ENCODE measurements at places on chromosomes 3 and 15.
A peak's percentile ranks its signal among the peaks of the same experiment; 100 is the strongest.

DNA sequence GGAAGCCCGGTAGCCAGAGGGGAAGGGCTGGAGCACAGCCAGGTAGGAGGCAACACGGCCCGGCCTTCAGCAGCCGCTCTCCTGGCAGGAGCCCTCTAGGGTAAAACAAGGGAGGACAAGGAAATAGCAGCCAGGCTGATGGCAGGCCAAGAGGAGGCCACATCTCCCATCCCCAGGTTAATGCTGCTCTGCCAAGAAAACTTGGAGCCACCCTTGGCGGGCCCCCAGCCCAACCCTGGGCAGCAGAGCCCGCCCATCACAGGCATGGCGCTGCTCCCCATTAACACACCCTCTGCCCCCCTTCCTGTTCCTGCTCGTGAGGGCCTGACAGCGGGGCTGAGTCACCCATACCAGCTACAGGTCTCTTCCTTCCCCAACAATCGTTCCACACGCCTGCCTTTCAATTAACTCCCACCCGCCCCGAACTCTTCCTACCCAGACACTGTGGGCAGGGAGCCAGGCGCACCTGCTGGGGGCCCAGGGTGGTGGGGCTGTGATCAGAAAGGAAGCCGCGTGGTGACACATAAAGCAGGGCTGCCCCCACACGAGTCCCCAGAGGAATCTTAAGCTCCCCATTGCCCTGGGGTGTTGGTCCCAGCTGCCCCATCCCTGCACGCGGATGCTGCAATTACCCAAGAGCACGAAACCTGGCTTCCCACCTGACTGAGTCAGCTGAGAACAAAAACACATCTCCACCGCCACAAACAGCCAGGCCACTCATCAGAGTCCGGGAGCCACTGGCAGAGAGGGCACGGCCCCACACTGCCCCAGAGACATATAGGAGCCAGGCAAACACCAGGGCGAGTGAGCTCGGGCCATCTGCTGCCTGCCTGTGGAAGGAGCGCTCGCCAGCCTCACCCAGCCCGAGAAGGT, at the start of gene C15orf62:
Gene C15orf62, plus strand, starts transcription at position 707 of the 873 bp plus-strand sequence. CDS start 516 bp downstream, outside the sequence.
- peaks cover 45% of the 10 kb centered on the region for H3K4me1 ChIP-seq
- peak within 1 kb of the TSS; percentile 57 for H3K4me3 ChIP-seq
- peak within 1 kb of the TSS; percentile 91 for H3K27ac ChIP-seq
- H3K36me3 ChIP-seq: peaks cover 2% of the 10 kb centered on the region
- DNase-seq: peak; percentile 76

- H3K4me3 ChIP-seq: no peak overlapping the region
- H3K27ac ChIP-seq: no peak overlapping the region
- H3K36me3 ChIP-seq: no peaks in the 10 kb centered on the region
- DNase-seq: no peak
- no peaks in the 10 kb centered on the region for H3K27me3 ChIP-seq
Observed at GRCh38 chr3:117476572-117476971, 767.0 kb downstream of the TUSC7 start.

DNA sequence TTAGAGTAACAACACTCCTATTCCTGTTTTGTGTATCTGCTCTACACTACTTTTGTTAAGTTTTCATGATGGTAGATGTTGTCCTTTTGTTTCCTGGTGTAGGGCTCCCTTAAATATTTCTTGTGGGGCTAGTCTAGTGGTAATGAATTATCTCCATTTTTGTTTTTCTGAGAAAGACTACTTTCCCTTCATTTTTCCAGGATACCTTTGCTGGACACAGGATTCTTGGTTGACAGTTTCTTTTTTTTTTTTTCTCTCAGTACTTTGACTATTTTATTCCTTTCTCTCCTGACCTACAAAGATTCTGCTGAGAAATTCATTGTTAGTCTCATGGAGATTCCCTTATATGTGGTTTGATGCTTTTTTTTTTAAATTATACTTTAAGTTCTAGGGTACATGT, 37.9 kb downstream of the FAIM start:
- no peak for DNase-seq
- no peaks in the 10 kb centered on the region for H3K27me3 ChIP-seq
- H3K4me3 ChIP-seq: no peak overlapping the region
- H3K36me3 ChIP-seq: peaks cover 42% of the 10 kb centered on the region

DNA sequence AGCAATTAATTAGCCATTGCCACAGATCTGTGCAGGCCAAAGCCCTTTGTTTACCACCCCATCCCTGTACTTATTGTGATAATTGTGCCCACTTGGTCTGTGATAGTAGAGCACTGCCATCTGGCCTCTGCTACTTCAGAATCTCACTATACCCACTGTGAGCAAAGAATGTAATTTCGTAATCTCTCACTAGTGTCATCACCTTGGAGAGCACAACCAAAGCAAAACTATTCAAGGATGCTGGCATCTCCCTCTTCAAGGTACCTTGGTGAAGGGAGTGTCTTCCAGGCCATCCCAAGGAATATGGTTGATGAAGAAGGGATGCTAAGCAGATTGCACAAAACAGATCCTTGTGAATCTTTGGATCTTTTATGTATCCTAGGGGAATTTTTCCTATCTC, 34.7 kb upstream of the NOX5 start:
- no peak overlapping the region for H3K27ac ChIP-seq
- DNase-seq: no peak
- H3K4me3 ChIP-seq: no peak overlapping the region
- no peaks in the 10 kb centered on the region for H3K4me1 ChIP-seq
- no peaks in the 10 kb centered on the region for H3K36me3 ChIP-seq

Data from activated naive CD8-positive, alpha-beta T cell treated with anti-CD3 and anti-CD28 coated beads, Interleukin-2, amount 50 U/mL, for 24 hours (primary cell).